ENCODE measurements at places on chromosomes 1 and 21.

- DNase-seq: no peak
Measured at GRCh38 chr1:43611950-43612349, 38.0 kb upstream of the KDM4A start.

- DNase-seq: no peak
Measured at GRCh38 chr1:172883387-172883791, 167.4 kb downstream of the TNFSF18 start.

- DNase-seq: no peak
Measured at GRCh38 chr1:18957532-18958300, 1.2 kb upstream of the IFFO2 start.

- DNase-seq: no peak
Measured at GRCh38 chr1:183687546-183688304, 34.6 kb upstream of the APOBEC4 start.

GRCh38 chr1:45297666-45298356 is 28.9 kb upstream of the HPDL start:
- no peak for DNase-seq

DNA sequence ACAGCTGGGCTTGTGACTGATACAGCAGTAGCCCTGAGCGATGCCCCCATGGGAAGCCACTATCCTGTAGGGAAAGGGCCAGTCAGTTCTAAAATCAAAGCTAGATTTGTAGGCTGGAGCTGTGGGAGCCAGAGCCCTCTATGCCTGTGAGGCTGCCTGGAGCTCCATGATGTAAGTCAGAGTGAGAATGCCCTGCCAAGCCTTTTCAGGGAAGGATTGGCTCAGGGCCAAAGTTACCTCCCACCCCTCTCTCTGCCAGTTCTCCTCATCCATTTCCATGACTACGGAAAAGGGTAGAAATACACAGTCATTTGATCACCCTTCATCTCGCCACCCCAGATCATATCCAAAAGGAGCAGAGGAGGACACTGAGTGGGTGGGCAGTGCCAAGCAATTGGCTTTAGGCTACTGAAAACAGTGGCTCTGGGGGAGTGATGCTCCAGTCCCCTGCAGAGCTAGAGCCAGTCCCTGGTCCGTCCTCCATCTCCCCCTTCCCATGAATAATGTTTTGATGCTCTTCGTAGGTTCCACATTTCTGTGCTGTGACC is 59.5 kb upstream of the KCNA3 start:
- DNase-seq: no peak

DNA sequence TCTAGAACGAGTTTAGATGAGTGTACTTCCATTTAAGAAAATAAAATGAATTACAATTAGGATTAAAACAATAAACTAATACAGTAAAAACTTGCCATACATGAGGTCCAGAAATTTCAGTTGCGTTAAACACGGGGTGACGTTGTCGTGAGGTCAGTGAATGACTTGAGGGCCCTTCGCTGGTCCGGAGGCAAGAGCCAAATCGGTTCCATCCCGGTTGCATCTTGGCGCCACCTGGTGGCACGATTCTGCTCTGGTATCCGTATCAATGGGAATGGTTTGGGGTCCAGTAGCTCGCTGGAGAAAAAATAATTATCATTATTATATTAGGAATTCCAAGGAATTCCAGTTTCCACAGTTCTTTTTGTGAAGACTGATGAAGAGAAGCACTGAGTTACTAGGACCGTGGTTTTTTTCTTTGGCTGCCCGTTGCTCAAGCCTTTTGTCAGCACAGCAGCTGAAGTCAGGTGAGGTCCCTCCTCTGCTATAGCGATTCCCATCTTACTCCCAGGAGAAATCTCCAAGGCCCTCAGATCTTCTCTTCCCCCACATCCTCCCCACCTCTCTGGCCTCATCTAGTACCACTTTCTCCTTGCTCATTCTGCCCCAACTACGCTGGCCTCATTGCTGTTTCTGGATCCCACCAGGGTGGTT is 161.4 kb downstream of the SLC35F3 start:
- DNase-seq: peak; percentile 6

DNA sequence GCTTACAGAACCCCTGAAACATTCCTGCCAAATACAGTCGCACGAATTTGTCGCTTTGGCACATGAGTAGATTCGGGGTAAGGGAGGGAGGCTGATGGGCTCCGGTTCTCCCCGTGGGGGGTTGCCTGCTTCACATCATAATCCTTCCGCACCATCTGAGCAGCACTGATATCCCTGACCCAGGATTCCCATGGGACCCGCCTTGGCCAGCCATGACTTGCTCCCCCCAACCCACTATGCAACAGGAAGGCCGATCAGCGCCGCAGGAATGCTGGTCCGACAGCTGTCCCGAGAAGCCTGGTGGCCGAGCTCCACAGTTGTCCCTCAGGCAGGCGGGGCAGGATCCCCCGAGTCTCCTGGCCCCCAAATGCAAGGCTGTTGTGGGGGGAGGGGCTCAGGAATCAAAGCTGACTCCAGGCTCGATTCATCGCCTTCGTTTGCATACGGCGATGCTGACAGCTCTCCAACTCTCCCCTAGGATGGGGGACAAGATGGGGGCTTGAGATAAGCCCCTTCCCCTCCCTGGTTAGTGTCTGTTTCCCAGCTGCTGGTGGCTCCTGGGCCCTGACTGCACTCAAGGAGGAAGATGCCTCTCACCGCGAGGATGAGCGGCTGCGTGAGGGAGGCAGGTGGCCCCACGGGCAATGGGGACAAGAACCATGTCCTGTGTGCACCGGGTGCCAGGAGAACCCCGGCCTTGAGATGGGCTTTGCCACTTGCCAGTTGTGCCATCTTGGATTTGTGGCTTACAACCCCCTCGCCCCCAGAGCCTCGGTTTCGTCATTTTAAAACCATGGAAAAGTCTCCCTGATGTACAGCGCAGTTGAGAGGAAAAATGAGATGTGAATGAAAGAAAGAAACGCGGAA is 9.3 kb downstream of the DRAXIN start:
- no peak for DNase-seq

GRCh38 chr1:108533351-108534083 is 26.4 kb upstream of the EEIG2 start:
- DNase-seq: no peak

DNA sequence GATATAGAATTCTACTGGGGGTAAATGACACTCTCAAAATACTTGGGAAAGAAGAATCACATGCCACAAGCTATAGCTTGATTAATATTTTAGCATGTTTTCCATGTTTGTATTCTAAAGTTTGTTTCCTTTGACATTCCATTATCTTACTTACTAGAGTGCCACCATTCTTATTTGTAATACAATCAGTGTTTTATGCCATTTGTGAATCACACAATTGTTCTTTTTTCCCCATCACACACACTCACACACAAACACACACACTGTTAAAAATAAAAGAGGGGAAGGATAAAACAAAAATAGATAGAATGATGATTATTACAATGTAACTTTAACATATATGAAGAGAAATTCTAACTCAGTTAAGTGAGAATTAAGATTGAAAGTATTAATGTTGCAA is 16.0 kb upstream of the TEKT2 start:
- no peak for DNase-seq

- DNase-seq: no peak
Measured at GRCh38 chr1:10594595-10595223, 120.0 kb downstream of the PEX14 start.

DNA sequence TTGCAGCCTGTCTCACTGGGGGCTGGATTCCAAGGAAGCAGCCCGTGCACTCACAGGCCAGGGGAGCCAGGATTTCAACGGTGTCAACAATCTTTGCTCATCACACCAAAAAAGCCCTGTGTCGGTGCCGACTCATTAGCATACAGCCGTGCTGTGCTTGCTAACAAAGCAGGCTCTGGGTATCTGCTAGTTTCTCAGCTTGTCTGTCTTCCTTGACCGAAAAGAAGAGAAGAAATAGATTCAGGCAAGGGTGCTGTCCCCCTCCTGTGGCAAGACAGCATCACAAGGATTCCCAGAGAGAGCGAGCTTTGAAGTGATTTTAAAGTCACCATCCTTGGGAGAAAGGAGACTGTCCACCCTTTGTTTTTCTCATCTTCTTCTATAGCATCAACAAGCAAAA is 214.7 kb downstream of the SDCCAG8 start:
- DNase-seq: no peak

- no peak for DNase-seq
Measured at GRCh38 chr1:86508583-86508969, 38.3 kb upstream of the CLCA4 start.

- DNase-seq: no peak
Measured at GRCh38 chr1:33241866-33242265, 14.4 kb upstream of the ZNF362 start.

- peak; percentile 36 for DNase-seq
Measured at GRCh38 chr1:206663832-206664652, 20.7 kb upstream of the MAPKAPK2 start.

DNA sequence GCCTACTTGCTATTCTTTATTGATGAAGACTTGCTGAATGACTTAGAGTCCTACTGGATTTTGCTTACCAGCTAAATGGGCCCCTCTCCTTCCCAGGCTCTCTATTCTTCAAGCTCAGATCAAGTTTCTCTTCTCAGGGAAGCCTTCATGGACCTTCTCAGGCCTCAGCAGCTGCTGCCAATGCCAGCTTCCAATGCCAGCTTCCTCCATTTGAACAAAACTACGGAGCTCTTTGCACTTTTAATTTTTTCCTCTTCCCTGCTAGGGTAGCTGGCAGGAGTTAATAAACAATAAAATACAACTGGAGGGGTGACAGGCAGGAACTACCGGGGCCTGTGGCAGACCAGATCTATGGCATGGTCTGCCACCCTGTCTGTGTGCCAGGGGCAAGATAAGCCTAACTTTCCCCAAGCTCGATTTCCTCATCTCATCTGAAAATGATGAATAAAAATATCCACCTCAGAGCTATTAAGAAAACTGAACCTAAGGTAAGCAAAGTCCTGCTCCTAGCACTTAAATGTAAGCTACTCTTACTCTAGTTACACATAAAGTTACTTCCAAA is 995 bp upstream of the IPO13 start:
- DNase-seq: no peak

- no peak for DNase-seq
Measured at GRCh38 chr1:161779393-161779792, 13.3 kb downstream of the ATF6 start.

DNA sequence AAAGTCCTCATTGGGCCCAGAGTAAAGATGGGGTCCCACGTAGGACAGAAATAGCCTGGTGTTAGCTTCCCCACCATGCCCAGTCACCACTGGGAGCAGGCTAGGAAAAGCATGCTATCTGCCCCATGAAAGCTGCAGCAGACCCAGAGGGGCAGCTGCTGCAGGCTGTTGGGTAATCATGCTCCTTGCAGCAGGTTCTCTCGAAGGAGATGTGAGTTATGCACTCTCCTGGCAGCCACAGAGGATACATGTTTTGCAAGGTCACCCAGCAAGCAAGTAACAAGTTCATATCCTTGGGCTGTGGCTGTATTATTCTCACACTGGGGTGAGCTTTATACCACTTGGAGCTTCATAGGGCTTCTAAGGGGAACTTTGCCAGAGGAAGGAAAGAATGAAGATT is 9.1 kb upstream of the HEYL start:
- DNase-seq: no peak

Data from stimulated activated CD8-positive, alpha-beta memory T cell treated with anti-CD3 and anti-CD28 coated beads, Interleukin-7, amount 100 ng/mL, for 1 hour (primary cell).